Endothelial cell of coronary artery (primary cell): ENCODE measurements at places on chromosomes 7 and 10. TPM values are rescaled to one million over a fixed set of nuclear protein-coding genes. Genes with fewer than 3 reads are reported as not detected.

ACBD7 gene
- total RNA-seq, result 1.4 and 1.9 TPM in 2 replicates

SYT15B gene
- 1.0 TPM in 1 of 2 replicates, not detected in the other for total RNA-seq

EFCAB10 gene
- under 0.01 TPM in 1 of 2 replicates, not detected in the other for total RNA-seq

MGAM2 gene
- total RNA-seq, result under 0.01 TPM in 1 of 2 replicates, not detected in the other

OR2A2 gene
- total RNA-seq, result not detected in 2 replicates

GRM3 gene
- not detected in 2 replicates for total RNA-seq

PNLIPRP1 gene
- not detected in 2 replicates for total RNA-seq

CNTNAP2 gene
- 0.18 TPM in 1 of 2 replicates, not detected in the other for total RNA-seq

SPDYE16 gene
- not detected in 2 replicates for total RNA-seq

INHBA gene
- 4.0 and 4.5 TPM in 2 replicates for total RNA-seq

SPDYE1 gene
- total RNA-seq, result not detected in 2 replicates

GDF2 gene
- total RNA-seq, result not detected in 2 replicates

GATA3 gene
- 0.09 and 0.19 TPM in 2 replicates for total RNA-seq

CPA4 gene
- 0.27 and 35.0 TPM in 2 replicates for total RNA-seq

ADARB2 gene
- total RNA-seq, result 0.18 TPM in 1 of 2 replicates, not detected in the other

DDC gene
- total RNA-seq, result not detected in 2 replicates

NKX2-3 gene
- total RNA-seq, result not detected in 2 replicates

RAB19 gene
- total RNA-seq, result 0.27 TPM in 1 of 2 replicates, not detected in the other

SFRP5 gene
- not detected in 2 replicates for total RNA-seq

RARRES2 gene
- 0.09 TPM in 1 of 2 replicates, not detected in the other for total RNA-seq

LRIT1 gene
- not detected in 2 replicates for total RNA-seq

GRID2IP gene
- total RNA-seq, result under 0.01 TPM in 1 of 2 replicates, not detected in the other

DNAH11 gene
- 0.63 and 3.3 TPM in 2 replicates for total RNA-seq

STEAP1B gene
- total RNA-seq, result 23.6 and 29.0 TPM in 2 replicates

CPA2 gene
- not detected in 2 replicates for total RNA-seq

CRHR2 gene
- total RNA-seq, result not detected in 2 replicates

ACTL6B gene
- not detected in 2 replicates for total RNA-seq

ATRNL1 gene
- total RNA-seq, result 0.09 and 0.47 TPM in 2 replicates

POLR3A gene
- total RNA-seq, result 17.6 and 22.4 TPM in 2 replicates

SPDYE11 gene
- total RNA-seq, result not detected in 2 replicates

CLCN1 gene
- not detected in 2 replicates for total RNA-seq

WEE2 gene
- total RNA-seq, result 0.09 TPM in 1 of 2 replicates, not detected in the other

SLC25A13 gene
- total RNA-seq, result 14.5 and 23.6 TPM in 2 replicates

CALY gene
- total RNA-seq, result not detected in 2 replicates

UFSP1 gene
- total RNA-seq, result 2.5 and 5.3 TPM in 2 replicates
